A549 (cell line): ENCODE measurements at places on chromosomes 1 and 21.

DNA sequence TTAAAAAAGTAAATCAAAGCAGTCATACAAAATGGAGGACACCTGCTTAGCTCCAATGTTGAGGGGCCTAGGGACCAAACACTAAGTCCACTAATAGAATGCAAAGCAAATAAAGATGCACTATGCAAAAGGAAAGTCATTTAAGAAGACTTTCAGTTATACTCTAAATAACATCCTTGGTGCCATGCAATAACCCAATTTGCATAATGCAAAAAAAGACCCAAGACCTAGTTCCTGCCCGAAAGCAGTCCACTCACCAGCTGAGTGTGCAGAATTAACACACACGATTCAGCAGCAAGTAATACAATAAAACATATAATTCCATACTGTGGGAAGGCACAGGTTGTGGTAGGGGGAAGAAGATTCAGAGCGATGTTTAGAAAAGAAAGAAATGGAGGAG, 101.8 kb downstream of the TGFBR3 start:
- DNase-seq, result no peak

DNA sequence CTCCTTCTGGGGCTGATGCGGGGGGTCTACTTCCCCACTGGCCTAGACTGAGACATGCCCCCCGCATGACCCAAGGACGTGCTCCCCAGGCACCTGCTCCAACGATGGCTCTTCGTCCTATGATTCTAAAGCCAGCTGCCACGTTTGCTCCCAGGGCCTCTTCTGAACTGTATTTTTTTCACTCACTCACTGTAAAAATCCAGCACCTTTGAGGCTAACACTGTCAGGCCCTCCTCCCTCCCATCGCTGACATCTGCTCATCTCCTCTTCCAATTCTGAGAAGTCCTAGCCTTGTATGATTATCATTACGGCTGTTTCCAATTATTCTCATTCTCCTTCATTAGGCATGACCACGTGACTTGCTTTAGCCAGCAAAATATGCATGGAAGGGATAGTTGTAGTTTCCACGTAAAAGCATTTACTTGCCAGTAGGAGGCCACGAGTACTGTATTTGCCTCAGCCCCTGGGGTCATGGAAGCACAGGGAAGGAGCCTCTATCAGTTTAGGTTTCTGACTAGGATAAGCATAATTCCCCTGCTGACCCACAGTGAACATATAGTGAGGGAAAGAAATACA, 19.1 kb upstream of the EDN2 start:
- no peak for DNase-seq

DNA sequence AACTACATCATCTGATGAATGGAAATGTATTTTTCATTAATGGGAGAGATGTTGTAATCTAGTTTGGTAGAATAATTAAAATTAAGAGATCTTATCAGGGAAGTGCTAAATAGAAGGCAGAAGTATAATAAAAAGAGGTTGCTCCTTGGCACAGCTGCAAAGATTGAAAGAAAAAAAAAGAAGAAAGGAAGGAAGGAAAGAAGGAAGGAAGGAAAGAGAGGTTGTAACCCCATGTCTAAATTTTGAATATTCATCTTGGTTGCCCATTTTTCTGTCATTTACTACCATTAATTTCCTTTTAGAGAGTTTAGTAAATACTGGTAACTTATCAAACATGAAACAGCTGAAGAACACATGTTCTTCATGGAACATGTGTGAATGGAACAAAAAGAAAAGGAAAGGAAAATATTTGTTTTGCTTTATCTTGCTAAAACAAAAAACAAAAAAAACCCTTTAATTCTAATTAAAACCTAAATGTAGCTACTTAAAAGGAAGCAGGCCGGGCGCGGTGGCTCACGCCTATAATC, 10.5 kb upstream of the MDM4 start:
- no peak for DNase-seq

- DNase-seq, result no peak
Measured at GRCh38 chr1:37423810-37424209, 50.6 kb upstream of the ZC3H12A start.

- no peak for DNase-seq
Measured at GRCh38 chr1:26945728-26946127, 14.5 kb downstream of the KDF1 start.

DNA sequence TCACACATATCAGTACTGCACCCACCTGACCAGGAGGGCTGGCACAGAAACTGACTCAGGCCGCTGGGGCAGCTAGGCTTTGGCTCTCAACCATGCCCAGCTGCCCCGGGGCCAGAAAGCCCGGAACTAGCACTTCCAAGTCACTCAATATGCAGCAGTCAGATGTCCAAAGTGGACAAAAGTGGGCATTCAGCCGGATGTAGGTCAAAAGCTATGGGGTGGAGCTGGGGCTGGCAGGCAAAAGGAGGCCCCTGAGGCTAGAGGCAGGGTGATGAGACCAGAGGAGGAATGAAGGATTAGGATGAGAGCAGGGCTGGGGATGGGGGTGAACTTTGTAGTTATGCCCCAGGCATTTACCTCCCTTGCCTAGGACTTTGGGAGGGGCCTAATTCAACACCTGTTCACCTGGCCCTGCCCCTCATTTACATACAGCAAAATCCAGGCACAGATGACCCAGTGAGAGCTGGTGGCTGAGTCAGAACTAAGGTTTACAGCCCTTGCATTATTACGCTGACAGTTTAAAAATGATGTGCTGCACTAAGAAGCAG, 30.7 kb upstream of the EDN2 start:
- DNase-seq, result no peak

DNA sequence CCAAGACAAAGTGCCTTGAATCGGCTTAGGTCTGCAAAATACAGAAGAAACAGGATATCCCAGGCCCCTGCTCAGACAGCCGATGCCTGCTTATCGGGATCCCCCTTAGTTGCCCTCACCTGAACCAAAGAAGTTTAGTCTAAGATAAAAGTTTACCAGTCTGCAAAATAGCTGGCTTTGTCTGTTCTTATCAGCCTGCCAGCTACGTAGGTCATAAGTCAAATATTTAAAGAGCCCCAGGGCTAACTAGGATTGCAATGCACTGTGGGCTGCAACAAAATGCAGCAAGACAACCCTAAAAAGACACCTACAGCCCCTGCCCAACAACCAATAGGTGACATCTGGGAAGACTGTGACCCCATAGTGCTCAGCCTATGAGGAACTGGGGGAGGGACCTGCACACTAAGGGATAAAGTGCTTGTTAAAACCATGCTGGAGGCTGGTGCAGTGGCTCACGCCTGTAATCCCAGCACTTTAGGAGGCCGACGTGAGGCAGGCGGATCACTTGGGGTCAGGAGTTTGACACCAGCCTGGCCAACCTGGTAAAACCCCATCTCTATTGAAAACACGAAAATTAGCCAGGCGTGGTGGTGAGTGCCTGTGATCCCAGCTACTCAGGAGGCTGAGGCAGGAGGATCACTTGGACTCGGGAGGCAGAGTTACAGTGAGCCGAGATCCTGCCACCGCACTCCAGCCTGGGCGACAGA, 27.4 kb downstream of the LRRC3 start:
- no peak for DNase-seq

- DNase-seq, result no peak
Measured at GRCh38 chr1:145716641-145717345, 2.5 kb upstream of the CD160 start.

- no peak for DNase-seq
Measured at GRCh38 chr1:154574716-154575115, 7.1 kb downstream of the CHRNB2 start.
